ENCODE measurements at places on chromosomes 11 and 22.

GRCh38 chr11:128904656-128905344, 13.6 kb downstream of the KCNJ5 start:
- DNase-seq: no peak

GRCh38 chr22:42844756-42845155, 12.3 kb downstream of the ARFGAP3 start:
- no peak for DNase-seq

- DNase-seq: no peak
Measured at GRCh38 chr22:36366291-36366708, 21.5 kb downstream of the MYH9 start.

DNA sequence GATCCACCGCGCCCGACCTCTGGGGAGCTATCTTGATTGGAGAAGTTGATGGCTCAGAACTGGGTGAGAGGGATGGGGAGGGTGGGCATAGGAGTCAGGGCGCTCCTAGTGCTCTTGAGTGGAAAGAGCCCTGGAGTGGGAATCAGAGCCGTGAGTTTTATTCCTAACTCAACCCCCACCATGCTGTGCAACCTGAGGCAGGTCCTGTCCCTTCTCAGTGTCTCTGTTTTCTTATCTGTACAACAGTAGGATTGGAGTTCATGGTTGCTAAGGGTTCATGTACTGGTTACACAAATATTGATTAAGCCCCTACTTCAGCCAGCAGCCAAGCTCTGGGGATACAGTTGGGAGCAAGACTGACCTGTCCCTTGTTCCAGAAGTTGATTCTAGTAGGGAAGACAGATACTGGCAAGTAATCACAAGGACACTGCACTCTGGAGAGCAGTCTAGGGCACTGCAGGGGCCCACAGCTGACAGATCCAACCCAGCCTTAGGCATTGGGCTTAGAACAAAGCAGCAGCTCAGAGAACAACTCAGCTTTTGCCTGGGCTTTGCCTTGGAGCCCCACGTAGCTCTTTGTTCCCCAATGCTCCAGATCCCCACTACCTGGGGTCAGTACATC, 12.4 kb upstream of the DAGLA start:
- DNase-seq: no peak

- no peak for DNase-seq
Measured at GRCh38 chr11:1507381-1508140, 21.0 kb upstream of the MOB2 start.

- DNase-seq: no peak
Measured at GRCh38 chr22:26238596-26238995, 69.3 kb downstream of the SEZ6L start.

DNA sequence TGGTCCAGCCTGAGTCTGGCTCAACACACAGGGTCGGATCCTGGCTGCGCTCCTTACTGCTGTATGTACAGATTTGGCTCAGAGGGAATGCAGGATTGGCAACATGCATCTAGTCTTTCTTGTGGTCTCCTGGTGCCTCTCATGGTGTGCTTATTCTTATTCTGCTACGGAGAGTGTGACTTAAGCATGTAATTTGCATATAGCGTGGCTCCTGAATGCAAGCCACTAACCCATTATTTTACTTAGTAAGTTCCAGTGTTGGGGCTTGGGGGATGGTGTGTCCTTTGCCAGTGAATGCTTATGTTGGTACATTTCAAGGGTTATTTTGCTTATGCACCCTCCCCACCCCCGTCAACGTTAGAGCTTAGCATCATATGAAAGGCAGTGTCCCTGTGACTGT, 51.2 kb downstream of the PTPRJ start:
- no peak for DNase-seq

DNA sequence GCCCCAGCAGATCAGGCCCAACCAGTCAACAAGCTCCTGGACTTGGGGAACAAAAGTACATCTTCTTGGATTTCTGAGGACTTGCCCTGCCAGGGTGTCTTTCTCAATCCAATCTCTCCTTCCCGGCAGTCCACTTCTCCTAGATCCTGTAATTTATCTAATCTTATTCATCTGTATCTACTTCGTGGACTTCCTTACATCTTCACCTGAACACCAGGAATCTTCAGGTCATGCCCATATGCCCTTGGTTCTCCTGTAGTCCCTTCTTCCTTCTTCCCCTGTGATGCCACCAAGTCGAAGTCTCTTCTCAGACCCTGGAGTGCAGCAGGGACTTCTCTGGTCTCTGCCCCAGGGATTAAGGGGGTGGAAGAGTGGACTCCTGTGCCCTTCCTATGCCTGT, 100.3 kb downstream of the ZNF280B start:
- DNase-seq: no peak

DNA sequence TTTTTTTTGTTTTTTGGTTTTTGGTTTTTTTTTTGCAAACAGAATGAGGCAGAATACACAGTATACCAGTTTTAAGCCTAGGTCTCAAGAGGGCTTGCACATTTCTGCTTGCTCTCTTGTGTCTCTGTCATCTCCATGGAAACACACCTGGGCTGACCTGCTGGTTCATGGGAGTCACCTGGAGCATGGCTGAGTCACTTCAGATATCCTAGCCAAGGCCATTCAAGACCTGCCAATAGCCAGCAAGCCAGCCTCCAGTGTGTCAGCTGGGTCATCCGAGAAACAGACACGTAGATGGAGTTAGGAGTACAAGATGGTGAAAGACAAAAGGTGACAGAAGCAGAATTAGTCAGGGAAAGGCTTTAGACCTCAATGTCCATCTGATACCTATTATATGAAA, 124.2 kb upstream of the SEZ6L start:
- no peak for DNase-seq

DNA sequence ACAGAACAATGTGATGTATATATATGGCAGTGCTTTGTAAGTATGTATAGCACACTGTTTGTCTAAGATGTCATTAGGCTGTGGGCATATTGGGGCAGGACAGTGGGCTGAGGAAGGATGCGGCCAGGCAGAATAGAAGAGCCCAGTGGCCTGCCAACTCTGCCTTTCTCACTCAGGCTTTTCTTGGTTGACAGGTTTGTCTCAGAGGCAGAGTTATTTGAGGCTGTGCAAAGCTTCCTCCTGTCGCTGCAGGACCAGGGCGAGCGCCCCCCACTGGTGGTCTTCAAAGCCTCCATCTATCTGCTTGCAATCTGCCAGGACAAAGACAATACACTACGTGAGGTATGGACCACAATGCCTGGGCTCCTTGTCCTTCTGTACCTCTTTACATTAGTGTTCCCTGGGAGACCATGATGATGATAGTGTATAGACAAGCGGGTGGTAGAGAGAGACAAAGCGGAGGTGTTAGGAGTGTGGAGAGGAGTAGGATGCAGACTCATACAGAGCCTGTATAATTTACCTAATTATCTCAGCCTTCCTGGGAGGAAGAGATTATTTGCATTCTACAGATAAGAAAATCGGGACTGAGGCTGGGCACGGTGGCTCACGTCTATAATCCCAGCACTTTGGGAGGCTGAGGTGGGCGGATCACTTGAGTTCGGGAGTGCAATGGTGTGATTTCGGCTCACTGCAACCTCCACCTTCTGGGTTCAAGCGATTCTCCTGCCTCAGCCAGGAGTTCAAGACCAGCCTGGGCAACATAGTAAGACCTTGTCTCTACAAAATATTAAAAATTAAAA, 37.3 kb upstream of the CCDC134 start:
- no peak for DNase-seq

DNA sequence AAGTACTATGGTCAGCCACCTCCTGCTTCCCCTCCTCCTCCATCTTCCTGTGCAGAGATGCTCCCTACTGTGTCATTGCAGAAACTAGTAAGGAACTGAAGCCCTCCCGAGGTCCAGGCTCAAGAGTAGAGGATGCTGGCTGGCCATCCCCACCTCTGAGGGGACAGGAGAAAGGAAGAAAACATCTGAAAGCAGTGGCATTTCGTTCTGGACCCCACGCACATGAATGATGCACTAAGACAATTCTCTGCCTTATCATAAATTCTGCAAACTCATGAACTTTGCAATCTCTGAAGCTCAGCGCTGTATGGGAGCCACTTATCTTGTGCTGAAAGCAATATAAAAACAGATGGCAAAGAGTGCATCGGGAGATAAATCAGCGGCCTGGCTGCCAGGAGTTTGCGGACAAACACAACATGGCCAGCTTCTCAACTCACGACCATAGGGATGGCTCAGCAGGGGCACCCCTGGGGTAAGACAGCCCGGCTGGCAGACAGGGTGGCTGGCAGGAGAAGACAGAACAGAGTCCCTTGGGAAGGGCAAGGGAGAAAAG, 306.4 kb downstream of the NXPE2 start:
- DNase-seq: no peak

DNA sequence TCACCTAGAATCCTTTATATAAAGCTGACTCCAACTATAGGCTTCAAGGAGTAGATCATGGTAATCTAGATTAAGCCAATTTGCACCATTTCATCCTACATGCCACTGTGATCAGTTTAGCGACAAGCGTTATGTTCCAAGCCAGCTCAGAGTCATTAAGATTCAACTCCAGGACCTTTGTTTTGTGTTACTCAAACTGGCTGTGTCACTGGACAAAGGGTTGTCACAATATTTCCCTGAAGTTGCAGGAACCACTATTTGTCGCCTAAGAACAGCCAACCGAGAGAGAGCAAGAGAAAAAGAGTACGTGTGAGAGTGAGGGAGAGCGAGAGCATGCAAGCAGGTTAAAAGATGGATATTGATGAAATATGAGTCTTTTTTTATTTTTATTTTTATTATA, 104.8 kb downstream of the USP35 start:
- no peak for DNase-seq

- no peak for DNase-seq
Measured at GRCh38 chr11:120867531-120867930, 156.4 kb upstream of the TBCEL start.

DNA sequence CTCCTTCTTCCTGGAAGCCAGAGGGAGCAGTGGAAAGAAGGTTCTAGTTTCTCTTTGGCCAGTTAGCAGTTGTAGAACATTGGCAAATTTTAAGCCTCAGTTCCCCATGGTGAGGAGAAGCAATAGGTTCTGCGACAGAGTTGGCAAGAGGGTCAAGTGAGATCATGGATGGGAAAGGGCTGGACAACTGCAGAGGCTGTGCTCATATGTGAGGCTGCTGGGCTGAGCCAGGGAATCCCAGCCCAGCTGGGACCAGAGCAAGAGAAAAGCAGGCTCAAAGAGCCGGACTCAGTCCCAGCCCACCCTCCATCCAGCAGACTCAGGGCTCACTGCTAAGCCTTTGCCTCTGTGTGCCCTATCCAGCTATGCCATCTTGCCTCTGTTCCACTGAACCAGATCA, 66.8 kb upstream of the MYOD1 start:
- DNase-seq: no peak

GRCh38 chr22:45537734-45538181, 35.1 kb downstream of the FBLN1 start:
- DNase-seq: no peak

All from stimulated activated CD8-positive, alpha-beta memory T cell treated with anti-CD3 and anti-CD28 coated beads, Interleukin-15, amount 100 ng/mL, for 24 hours (primary cell).